ENCODE measurements at places on chromosomes 16 and 17. TPM values are rescaled to one million over a fixed set of nuclear protein-coding genes. Genes with fewer than 3 reads are reported as not detected.

- DNase-seq: peak; percentile 91
These were observed at the start of gene KRTAP4-6 for GRCh38 chr17:41140360-41141131. KRTAP4-6 (minus strand) TSS chr17:41140544; CDS start chr17:41140487, 57 bp downstream.

DNA sequence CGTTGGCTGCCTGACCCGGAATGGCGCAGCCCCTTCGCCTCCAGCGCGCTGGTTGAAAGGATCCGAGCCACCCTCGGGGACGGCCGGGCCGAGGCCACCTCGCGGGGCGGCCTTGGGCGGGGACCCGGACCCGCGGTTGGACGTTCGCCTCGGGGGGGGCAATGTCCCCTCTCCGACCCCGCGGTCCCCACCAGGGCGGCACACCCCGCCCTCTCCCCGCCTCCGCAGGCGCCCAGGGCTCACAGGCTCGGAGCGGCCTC lies 1.0 kb upstream of the SOX8 start:
- DNase-seq: no peak

DNA sequence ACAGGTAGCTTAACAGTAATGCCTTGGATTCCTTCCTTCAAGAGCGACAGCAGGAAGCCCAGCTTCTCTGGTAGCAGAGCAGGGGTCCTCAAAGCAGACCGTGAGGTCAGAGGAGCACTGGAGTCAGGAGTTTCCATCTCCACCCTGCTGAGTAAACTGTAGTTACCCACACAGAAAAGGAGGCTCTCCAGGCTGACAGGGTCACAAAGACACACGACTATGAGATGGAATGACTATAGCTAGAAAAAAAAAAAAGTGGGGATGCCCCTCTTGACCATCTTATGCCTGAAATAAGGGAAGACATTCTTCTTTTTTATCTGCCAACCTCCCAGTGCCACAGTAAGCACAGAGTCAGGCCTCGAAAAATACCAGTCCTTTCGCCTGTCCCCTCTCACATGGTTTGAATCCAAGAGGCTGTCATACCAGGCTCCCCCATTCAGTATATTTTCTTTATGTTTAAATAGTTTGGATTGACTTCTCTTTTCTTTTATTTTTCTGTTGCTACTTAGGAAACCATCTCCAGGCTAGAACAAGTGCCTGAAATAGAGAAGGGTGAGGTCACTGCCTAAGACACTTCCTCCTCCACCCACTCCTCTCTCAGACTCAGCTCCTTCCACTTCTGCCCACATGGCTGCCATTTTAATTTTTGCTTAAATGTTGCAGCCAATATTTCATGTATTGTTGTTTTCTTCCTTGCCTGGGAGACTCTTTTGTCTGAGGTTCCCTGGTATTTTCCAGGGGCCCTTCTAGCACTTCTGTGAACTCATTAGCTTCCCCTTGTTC lies 707.4 kb downstream of the MAF start:
- DNase-seq: no peak

The CDH15 gene
- polyA plus RNA-seq: not detected

The TRAF7 gene
- polyA plus RNA-seq: 45.9 TPM

The BAHCC1 gene
- 0.80 TPM for polyA plus RNA-seq
